ENCODE measurements at places on chromosomes 13 and 19.

DNA sequence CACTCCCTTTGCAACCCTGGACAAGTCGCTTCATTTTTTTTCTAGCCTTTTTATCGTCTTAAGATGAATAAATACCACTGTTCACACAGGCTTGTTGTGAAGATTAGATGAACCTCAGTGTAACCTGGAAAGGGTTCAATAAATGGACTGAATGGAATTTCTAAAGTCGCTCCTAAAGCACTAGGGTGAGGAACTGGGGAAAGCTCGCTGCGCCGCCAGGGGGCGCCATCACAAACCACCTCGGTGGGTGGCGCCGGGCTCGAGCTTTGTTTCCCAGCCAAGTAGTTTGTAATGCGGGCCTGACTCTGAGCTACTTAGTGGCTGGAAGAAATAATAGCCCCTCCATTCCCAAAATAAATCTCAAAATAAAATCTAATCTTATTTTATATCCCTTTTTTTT lies 2.2 kb upstream of the CEACAM6 start:
- peak; percentile 71 for DNase-seq

- DNase-seq, result no peak
Measured at GRCh38 chr19:15317392-15318071, 14.8 kb downstream of the BRD4 start.

- peak; percentile 82 for DNase-seq
Measured at GRCh38 chr19:35267818-35268535, 785 bp upstream of the USF2 start.

DNA sequence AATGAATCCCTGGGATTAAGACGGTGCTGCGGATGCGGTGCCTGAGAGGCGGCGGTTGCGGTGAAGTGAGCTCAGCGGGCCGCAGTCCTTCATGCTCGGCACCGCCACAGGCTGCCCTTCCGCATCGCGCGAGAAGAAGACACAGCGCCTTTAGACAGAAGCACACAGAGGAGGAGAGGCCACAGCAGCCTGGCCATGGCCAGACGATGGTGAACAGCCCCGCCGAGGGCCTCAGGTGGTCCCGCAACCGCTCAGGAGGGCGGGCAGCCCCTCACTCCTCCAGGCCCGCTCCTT lies 459.2 kb downstream of the MYO16 start:
- DNase-seq, result no peak

DNA sequence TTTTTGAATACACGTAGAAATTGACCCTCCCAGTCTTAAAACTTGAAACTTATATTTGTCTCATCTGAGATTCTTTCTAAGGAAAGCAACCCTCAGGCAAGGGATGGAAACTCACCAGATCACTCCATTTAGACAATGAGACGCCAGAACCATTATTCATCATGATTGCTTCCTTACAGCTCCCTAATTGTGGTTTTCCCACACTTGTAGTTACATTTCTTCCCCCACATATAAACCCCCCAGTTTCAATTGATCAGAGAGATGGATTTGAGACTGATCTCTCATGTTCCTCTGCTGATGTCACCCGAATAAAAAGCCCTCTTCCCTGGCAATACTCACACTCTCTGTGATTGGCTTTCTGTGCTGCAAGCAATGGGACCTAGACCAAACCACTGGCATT lies 197.9 kb upstream of the STARD13 start:
- DNase-seq, result no peak

DNA sequence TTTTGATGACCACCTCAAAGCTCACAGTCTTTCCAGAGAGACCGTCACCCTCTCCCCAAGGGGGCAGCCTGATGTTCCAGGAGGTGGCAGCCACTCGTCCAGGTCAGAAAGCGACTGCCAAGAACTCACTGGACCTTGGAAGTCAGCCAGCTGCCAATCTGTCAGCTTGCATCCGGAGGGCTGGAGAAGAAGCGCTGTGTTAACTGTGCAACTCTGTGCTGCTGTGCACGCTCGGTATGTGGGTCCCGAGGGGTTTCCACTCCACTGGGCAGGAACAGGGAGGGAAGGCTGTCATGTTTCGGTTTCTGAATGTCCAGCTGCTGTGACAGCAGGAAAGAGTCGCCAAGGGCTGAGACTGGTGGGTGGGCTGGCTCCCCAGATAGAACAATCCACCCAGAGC lies 89.2 kb downstream of the CACNA1A start:
- no peak for DNase-seq

DNA sequence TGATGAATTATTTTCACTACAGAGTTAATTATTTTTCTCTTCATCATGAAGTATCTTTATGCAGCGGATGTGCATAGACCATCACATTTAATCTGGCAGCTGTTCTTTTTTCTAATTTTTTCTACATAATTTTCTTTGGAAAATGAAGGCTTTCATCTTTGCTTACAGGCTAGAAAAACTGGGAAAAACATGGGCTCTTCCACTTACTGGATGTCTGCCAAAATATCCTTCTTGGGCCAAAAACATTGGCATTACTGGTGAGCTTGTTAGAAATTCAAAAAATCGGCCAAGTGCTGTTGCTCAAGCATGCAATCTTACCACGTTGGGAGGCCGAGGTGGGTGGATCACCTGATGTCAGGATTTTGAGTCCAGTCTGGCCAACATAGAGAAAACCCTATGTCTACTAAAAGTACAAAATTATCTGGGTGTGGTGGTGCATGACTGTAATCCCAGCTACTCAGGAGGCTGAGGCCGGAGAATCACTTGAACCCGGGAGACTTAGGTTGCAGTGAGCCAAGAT lies 176.8 kb downstream of the ZNF737 start:
- no peak for DNase-seq

GRCh38 chr13:37194428-37194861 lies 89.0 kb upstream of the CSNK1A1L start:
- DNase-seq, result no peak
